ENCODE measurements at places on chromosomes 5 and 9.

DNA sequence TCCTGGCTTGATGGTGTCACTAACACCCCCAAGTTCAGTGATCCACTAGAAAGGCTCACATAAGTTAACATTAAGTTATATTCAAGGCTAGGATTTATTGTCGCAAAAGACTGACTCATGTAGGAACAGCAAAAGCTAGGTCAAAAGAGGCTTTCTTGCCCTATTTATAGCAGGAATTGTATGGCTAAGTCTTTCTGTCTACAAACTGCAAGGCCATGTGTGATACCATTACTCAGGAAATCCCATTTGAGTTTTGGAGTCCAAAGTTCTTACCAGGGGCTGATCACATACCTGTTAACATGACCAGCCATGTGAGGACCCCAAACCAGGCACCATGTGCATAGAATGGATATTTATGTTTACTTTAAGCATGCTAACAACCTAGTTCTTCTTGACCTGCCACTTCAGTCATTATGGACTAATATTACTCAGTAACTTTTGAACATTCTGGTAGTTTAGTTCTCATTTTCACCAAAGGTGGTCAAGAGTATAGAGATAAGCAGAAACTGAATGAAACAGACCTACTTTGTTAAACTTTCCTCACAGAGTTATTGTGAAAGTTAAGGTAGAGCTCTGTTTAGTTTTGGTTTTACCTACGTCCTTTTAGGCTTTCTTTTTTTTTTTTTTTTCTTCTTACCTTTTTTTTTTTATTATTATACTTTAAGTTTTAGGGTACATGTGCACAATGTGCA, 281.1 kb downstream of the FER start:
- no peak for DNase-seq

DNA sequence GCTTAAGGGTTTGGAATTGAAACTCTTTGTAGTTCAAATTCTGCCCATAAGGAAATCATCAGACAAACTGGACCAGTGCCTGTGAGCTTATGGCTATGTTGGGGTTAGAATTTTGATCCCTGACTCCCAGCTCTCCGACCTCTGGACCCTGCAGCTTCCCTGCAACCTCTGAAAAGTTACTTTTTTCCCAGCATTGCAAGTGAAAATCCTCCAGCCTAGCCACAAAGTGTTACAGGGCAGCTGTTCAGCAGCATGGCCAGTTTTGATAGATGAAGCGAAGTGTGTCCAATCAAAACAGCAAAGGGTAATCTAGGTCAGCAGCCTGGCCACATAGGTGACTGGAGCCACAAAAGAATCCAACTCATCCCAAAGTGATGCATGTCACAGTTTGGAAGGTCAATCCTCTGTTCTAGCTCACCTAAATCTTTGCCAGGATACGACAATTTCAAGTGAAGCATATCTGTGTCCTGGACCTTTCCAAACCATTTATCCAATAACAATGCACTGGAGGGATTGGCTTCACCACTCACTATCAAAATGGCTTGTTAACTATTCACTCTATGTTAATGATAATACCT, 4.7 kb upstream of the CPEB4 start:
- no peak for DNase-seq

- no peak for DNase-seq
These were observed 197.2 kb downstream of the GADD45G start for GRCh38 chr9:89801742-89802670.

DNA sequence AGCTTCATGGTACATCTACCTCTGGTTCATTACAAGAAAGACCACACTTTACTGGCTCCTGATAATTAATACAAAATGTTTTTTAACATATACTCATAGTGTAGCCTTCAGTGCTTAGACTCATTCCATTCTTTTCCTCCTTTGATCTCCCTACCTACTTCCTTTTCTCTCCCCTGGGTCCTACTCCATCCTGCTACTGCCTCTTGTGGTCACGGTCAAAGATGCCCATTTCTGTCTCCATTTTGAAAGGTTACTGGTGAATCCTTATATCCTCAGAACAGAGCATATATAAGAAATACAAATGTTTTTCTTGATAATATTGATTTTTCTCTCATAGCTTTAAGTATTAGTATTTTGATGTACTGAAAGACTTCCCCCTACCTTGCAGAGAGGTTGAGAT, 375.9 kb downstream of the ARRDC3 start:
- no peak for DNase-seq

- DNase-seq, result no peak
These were observed 86.0 kb downstream of the NREP start for GRCh38 chr5:111670826-111671492.

All from activated naive CD4-positive, alpha-beta T cell treated with anti-CD3 and anti-CD28 coated beads for 36 hours (primary cell).